ENCODE measurements at places on chromosomes 7 and 10. TPM values are rescaled to one million over a fixed set of nuclear protein-coding genes. Genes with fewer than 3 reads are reported as not detected.

- DNase-seq, result no peak
These were observed 40.9 kb downstream of the LANCL2 start for GRCh38 chr7:55405856-55406541.

ADCY1 gene
- total RNA-seq, result not detected

NACAD gene
- 9.3 TPM for total RNA-seq

DLX6 gene
- total RNA-seq, result not detected

ADRA2A gene
- total RNA-seq, result not detected
